Suprapubic skin (tissue), 4 donors: ENCODE measurements at places on chromosomes 2 and 18.

GRCh38 chr2:29311458-29311857 is 196.2 kb downstream of the CLIP4 start:
- no peak overlapping the region for H3K4me3 ChIP-seq
- H3K27ac ChIP-seq, result no peak overlapping the region
- peaks cover 5% of the 10 kb centered on the region for H3K27me3 ChIP-seq

DNA sequence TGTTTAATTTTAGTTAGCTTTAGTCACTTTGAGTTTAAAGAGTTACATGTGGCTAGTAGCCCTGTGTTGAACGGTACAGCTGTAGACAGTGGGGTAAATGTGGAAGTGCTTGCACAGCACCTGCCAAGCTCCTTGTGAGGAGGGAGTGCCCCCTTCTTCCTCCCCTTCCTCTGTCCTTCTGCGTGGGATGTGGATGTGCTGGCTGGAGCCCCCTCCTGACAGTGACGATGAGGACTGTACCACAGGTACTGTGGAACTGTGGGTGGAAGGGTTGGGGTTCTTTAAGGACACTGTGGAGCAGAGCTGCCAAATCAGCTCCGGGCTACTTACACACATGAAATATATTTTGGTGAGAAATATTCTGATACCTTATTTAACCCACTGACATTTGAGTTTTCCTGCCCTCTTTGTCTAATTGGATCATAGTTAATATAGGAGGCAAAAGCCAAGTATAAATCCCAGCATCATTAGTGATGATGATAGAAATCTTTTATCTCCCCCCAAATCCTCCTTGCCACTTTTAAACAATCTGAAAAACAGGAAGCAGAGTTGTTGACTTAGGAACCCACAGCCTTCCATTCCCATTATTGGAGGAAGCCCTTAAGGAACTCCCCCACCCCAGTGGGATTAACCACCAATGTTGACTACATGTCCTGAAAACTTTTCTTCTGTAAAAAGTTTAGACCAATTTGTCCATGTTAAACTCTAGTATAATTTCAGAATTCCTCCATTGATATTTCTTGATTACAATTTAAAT is 181.3 kb downstream of the PTPRM start:
- H3K4me3 ChIP-seq, result no peak overlapping the region
- no peak for DNase-seq
- no peaks in the 10 kb centered on the region for H3K36me3 ChIP-seq
- H3K4me1 ChIP-seq, result peaks cover 4% of the 10 kb centered on the region
- no peaks in the 10 kb centered on the region for H3K27me3 ChIP-seq
- H3K27ac ChIP-seq, result no peak overlapping the region

DNA sequence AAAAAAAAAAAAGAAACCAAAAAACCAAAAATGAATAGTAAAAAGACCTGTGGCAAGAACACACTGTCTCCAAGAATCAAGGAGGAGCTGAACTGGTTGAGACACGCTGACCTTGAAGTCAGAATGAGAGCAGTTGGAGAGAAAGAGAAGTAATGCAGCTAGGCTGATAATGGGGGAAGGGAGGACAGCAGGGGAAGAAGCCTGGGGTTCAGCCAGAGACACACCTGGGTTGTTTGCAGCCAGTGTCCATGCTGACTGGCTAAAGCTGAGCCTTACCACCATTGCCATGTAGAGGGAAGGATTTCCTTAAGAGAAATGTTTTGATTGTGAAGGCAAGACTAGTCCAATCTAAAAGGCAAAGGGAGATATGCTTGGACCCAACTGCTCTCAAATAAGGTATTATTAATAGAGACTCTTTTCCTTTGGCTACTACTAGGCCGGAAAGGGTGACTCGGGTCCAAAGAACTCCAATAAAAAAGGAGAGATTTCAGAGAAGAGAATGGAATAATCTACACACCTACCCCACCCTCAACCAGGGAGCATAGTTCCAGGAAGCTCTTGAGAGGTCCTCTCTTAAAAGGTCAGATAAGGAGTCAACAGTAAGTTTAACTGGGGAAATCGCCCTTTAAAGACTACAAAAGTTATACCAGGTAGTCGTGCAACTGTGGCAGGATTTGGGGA is 25.2 kb upstream of the REL start:
- H3K4me1 ChIP-seq, result peaks cover 6% of the 10 kb centered on the region
- H3K27ac ChIP-seq, result no peak overlapping the region
- H3K27me3 ChIP-seq, result no peaks in the 10 kb centered on the region
- no peaks in the 10 kb centered on the region for H3K36me3 ChIP-seq

DNA sequence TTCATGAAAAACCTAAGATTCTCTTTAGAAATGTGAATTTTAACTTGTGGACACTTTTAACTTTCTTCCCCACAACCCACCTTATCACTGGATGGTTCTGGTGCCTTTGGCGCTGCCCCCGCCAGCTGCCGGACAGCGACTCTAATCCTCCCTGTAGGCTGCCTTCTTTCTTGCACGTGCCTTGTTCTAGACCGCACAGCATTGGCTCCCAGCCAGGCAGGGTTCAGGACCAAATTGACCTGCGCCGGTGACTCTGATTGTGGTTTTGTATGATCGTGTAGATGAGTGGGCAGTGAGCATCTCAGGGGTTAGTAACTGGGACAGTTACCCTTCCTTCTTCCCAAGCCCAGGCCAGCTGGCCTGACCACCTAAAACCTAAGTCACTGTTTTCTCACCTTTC is 106.8 kb downstream of the ASAP2 start:
- H3K4me3 ChIP-seq, result no peak overlapping the region
- H3K27ac ChIP-seq, result no peak overlapping the region
- H3K27me3 ChIP-seq, result no peaks in the 10 kb centered on the region

DNA sequence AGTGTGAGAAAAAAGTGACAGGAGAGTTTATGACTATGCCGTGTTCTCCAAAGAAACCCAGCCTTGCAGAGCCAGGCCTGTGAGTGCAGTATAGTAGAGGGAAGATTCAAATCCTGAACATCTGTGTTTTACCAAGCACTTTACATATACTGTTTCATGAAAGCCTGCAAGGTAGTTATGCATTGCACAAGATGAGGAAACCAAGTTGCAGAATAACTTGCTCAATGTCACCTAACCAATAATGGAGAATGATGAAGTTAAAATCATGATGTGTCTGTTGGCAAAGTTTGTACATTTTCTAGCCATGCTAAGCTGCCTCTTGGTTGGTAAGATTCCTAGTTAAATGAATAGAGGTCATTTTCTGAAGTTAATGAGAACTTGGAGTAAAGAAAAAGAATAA is 29.3 kb downstream of the SYT4 start:
- H3K36me3 ChIP-seq, result no peaks in the 10 kb centered on the region
- DNase-seq, result no peak
- no peak overlapping the region for H3K4me3 ChIP-seq
- no peaks in the 10 kb centered on the region for H3K4me1 ChIP-seq

GRCh38 chr2:235102896-235103295 is 151.1 kb downstream of the SH3BP4 start:
- no peak for DNase-seq
- no peak overlapping the region for H3K27ac ChIP-seq
- no peak overlapping the region for H3K4me3 ChIP-seq
- H3K36me3 ChIP-seq, result no peaks in the 10 kb centered on the region

DNA sequence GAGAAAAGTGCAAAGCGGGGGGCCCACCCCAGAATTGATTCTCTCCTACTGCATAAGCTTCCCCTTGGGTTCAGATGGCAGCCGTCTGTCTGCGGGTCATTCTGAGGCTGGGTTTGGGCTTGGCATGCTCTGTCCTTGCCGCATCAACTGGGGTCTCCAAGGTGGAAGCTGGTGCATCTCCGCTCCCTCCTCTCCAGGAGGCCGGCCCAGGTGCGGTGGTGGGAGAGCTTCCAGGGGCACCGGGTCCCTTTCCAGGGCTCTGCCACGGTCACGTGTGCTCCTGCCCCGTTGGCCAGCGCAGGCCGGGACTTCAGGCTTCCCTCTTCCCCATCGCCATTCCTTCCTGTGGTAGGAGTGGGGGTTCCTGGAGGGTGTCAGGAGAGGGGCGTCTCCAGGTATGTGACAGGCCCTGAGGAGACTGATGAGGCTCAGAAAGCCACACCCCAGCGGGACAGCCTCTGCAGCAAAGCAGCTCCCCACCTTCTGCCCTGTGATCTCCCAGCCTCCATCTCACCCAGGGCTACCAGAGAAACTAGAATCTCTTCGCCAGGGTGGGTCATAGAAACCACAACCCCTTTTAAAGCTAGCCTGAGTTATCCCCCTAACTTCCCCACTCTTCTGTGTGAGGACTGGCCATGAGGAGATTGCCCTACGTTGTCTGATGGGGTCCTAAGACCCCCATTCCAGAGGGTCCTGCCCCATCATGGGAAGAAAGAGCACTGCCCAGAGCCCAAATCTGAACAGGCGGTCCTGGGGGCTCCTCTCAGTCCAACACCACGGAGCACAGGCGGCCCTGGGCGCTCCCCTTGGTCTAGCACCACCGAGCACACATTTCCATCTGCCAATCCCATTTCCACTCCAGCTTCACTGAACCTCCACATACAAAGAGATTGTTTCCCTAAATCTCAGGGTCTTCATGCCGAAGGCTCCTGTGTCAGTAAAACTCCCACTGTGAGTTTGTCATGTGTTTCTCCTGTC is 76.6 kb downstream of the SLC66A2 start:
- H3K27me3 ChIP-seq, result peaks cover 46% of the 10 kb centered on the region
- H3K4me1 ChIP-seq, result peaks cover 9% of the 10 kb centered on the region
- no peaks in the 10 kb centered on the region for H3K36me3 ChIP-seq
- no peak overlapping the region for H3K4me3 ChIP-seq
- no peak overlapping the region for H3K27ac ChIP-seq

DNA sequence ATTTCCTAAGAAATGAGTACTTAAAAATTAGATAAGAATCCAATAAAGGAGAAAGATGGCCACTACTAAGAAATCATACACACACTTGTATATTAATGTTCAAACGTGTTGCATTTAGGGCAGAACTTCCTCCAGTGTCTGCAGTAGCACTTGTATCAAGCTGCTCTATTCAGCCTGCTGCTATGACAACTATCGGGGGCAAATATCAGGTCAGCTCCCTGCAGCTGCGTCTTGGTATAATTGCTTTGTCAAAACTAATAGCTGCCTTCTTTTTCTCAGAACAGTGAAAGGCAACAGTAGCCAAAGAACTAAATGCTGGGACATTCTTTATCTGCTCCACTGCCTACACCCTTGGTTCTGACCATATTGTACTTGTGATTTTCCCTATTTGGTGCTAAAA is 300.7 kb downstream of the NOL4 start:
- no peak overlapping the region for H3K4me3 ChIP-seq
- no peaks in the 10 kb centered on the region for H3K36me3 ChIP-seq
- no peak for DNase-seq
- H3K27me3 ChIP-seq, result no peaks in the 10 kb centered on the region

- H3K4me1 ChIP-seq, result no peaks in the 10 kb centered on the region
- H3K4me3 ChIP-seq, result no peak overlapping the region
- no peak overlapping the region for H3K27ac ChIP-seq
- no peaks in the 10 kb centered on the region for H3K36me3 ChIP-seq
- no peaks in the 10 kb centered on the region for H3K27me3 ChIP-seq
Observed at GRCh38 chr2:96664366-96664925, 21.9 kb downstream of the FER1L5 start.

- H3K27me3 ChIP-seq, result no peaks in the 10 kb centered on the region
- no peaks in the 10 kb centered on the region for H3K36me3 ChIP-seq
- H3K4me1 ChIP-seq, result no peaks in the 10 kb centered on the region
- H3K4me3 ChIP-seq, result no peak overlapping the region
- no peak for DNase-seq
- no peak overlapping the region for H3K27ac ChIP-seq
Observed at GRCh38 chr2:60819155-60819862, 62.1 kb upstream of the REL start.

- peak overlapping the region; percentile 2 for H3K4me3 ChIP-seq
- H3K27me3 ChIP-seq, result no peaks in the 10 kb centered on the region
- peak overlapping the region; percentile 48 for H3K27ac ChIP-seq
Observed at GRCh38 chr18:77004555-77005380, 127.8 kb downstream of the MBP start.

- DNase-seq, result peak; percentile 80
- H3K36me3 ChIP-seq, result peaks cover 13% of the 10 kb centered on the region
- no peaks in the 10 kb centered on the region for H3K27me3 ChIP-seq
- H3K4me1 ChIP-seq, result peaks cover 29% of the 10 kb centered on the region
- peak overlapping the region; percentile 99 for H3K27ac ChIP-seq
Observed at GRCh38 chr18:63366213-63367052, 573 bp downstream of the KDSR start.

DNA sequence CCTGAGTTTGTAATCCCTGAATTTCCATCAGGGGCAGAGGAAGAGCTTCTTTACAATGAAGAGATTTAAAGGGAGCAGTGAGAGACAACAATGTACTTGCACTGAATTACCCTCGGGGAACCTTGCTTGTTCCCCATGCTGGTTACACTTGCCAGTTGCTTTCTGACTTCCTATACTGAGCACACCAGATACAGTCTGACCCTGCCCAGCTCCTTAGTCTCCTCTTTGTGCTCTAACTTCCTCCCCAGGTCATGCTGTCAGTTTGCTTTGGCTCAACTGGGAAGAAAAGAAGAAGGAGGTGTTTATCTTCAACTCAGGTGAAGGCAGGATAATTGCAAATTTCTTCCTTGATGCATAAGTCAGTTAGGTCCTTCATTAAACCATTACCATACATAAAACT is 658.4 kb downstream of the NYAP2 start:
- no peak overlapping the region for H3K4me3 ChIP-seq
- H3K36me3 ChIP-seq, result no peaks in the 10 kb centered on the region
- no peaks in the 10 kb centered on the region for H3K27me3 ChIP-seq
- no peak overlapping the region for H3K27ac ChIP-seq
